Stimulated activated CD8-positive, alpha-beta memory T cell treated with anti-CD3 and anti-CD28 coated beads, Interleukin-7, amount 100 ng/mL, for 1 hour (primary cell): ENCODE measurements at places on chromosomes 4 and X.

DNA sequence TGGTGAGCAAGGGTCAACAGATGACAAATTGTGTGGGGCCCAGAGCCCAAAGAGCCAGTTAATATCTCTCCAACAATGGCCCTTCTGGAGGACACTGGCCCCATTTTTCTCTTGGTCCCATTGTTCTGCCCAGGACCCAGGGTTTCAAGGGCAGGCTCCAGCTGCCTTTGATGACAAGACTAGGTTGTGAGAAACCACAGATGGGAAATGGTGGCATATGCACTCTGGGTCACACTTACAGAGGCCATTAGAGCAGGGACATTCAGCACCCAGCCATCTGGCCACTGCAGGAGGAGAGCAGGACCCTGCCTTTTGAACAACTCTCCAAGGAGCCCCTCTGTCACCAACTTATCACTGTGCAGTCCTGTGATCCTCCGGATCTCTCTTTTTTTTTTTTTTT is 49.7 kb upstream of the KIAA1210 start:
- no peak for DNase-seq

- DNase-seq: no peak
Observed at GRCh38 chr4:65592089-65592488, 78.2 kb downstream of the EPHA5 start.

DNA sequence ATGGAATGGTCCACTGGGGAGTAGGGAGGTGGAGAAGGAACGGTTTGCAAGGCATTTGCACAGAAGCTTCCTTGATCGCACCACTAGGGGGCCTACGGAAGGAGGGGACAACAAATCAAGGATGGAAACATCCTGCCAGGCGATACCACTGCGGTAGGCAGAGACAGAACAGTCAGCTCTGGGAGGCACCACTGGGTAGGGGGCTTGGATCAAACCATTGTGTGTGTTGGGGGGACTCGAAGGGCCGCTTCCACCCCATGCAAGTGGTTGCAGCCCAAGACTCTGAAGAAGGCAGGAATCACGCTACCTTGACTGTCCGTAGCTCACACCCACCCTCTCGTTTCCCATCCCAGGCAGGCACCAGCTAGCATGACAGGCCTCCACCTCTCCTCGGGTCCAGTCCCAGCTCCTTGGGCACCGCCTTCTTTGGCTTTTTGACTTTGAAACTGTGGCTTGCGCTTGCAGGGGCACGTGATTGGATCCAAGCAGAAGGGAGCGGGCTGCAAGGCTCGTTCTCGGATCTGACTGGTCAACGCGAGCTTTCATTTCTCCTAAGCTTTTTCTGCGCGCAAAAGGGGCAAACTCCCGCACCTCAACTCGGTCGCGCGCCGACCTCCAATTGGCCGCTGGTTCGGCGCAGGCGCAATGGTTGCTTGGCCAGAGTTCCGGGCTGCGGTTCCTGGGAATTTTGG is 28.4 kb downstream of the GAGE1 start:
- DNase-seq: no peak

DNA sequence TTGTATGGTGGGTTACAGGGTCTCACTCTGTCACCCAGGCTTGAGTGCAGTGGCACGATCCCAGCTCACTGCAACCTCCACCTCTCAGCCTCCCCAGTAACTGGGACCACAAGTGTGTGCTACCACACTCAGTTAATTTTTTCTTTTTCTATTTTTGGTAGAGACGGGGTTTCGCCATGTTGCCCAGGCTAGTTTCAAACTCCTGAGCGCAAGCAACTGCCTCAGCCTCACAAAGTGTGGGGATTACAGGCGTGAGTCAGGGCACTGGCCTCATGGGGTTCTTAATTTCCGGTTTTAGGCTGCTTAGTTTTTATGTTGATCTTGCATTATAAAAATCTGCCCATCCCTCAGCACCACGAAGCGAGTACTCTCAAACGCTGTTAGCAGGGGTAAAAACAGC is 6.7 kb downstream of the BCAP31 start:
- DNase-seq: no peak

DNA sequence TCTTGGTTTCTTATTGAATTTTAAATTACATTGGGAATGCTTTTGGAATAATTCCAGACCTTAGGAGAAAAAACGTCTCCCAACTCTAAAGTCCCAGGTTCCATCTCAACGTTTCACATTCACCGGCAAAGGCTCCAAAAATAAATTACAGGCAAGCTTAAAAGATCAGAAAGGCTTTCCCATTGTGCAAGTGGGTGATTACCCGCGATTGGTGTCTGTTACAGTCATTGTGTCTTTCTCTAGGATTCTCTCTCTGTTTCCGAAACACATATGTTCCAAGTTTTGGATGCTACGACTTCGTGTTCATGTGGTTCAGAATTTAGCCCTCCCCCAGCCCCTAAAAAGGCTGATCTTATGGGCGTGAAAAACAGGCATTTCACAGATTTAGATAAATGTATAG is 41.8 kb downstream of the PALLD start:
- DNase-seq: no peak

GRCh38 chr4:159791334-159791733 is 688.5 kb downstream of the RAPGEF2 start:
- DNase-seq: no peak
